ENCODE measurements at places on chromosomes 16 and 17.

DNA sequence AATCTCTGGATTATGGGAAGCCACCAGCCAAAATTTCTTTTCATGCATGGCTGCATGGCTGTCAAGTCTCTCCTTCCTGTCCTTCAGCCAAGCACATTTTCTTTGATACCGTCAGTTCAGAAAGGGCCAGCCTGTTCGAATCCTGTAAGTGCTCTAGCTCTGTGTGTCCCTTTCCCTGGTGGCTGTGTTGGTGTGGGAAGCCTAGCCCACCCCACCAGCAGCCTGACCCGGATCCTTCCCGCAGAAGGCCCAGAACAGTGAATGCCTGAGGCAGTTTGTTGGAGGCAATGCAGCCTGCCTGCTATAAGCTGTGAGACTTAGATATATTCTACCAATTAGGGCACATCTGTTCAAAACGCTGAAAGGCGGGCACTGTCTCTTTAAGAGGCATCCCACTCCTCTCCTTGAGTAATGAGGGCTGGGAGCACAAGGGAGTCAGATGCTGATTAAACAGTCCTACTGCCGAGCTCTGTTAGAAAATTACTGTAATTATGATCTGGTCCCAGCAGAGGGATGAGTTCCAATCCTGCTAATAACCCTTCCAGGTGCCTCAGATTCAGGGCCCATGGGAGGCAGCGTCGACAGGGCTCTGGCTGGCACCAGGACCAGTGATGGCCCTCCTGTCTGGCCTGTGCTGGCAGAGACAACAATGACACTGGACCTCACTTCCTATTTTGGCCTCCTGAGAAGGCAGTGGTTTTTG lies 18.4 kb downstream of the SNX11 start:
- no peak for DNase-seq
- H3K4me1 ChIP-seq, result no peaks in the 10 kb centered on the region
- no peak overlapping the region for H3K4me3 ChIP-seq
- peaks cover 10% of the 10 kb centered on the region for H3K36me3 ChIP-seq

DNA sequence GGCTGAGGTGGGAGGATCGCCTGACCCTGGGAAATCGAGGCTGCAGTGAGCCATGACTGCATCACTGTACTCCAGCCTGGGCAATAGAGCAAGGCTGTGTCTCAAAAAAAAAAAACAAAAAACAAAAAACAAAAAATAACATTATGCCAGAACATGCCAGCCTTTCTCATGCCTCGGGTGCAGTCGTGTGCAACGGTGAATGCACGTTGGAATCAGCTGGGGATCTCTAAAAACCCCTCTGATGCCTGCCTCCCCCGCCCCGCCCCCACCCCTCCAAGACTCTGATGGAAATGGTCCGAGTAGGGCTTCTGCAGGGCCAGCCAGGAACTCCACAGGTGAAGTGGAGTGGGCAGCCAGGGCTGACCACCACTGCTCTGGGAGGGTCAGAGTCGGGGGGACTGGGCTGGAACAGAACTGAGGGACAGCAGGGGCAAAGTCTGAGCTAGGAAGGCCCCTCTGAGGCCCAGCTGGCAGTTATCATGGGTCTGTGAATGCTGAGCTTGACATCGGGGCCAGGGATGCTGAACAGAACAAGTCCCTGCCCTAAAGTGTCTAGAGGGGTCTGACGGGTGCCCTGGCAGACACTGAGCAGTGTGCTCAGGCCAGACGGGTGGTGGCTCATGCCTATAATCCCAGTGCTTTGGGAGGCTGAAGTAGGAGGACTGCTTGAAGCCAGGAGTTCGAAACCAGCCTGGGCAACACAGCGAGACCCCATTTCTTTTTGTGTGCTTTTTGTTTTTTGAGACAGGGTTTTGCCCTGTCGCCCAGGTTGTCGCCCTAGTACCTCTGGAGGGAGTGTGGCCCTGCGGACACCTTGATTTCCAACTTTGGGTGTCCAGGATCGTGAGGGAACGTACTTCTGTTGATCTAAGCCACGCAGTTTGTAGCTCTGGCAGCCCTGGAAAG lies 193.4 kb upstream of the GSE1 start:
- H3K27me3 ChIP-seq, result peaks cover 5% of the 10 kb centered on the region
- no peak overlapping the region for H3K4me3 ChIP-seq
- no peaks in the 10 kb centered on the region for H3K36me3 ChIP-seq
- H3K4me1 ChIP-seq, result peaks cover 6% of the 10 kb centered on the region
- no peak overlapping the region for H3K27ac ChIP-seq

GRCh38 chr16:66468321-66468965 lies 41.3 kb downstream of the BEAN1 start:
- peaks cover 8% of the 10 kb centered on the region for H3K36me3 ChIP-seq
- no peak for DNase-seq
- no peak overlapping the region for H3K4me3 ChIP-seq
- H3K4me1 ChIP-seq, result no peaks in the 10 kb centered on the region
- peak overlapping the region; percentile 31 for H3K27ac ChIP-seq

DNA sequence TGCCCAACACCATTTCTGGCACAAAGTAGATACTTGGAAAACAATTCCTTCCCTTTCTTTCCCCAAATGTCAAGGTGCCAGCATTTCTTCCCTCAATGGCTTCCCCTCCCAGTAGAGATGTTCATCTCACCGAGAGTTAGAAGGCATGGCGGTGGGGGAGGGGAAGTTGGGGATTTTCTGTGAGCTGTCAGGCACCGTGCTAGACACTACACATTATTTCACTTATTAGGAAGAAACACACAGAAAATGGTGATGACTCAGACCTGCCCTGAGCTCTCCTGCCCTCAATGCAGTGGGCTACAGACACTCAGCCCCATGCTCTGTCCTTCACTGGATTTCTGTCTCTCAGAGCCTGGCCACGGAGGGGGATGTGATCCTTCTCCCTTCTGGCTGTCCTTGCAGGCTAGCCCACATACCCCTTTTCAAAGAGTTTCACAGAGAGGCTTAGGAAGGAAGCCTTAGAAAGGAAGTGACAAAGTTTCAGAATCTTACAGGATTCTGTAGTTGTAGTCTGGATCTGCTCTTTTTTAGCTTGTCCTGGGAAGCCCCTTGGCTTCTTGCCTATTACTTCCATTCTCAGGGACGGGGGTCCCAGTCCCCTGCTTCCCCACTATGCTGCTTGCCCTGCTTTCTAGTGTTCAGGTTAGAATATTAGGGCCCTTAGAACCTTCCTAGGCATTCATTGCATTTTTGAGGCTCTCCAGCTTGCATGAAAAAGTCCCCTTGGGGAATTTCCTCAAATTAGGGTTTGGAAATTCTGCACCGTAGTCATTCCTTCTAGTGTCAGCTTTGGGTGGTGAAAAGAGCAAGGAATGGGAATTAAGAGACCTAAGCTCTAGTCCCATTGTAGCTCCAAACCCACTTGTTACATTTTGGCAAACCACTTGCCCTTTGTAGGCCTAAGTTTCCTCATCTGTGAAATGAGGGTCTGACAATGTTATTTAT lies 12.2 kb upstream of the CCL5 start:
- H3K4me1 ChIP-seq, result peaks cover 91% of the 10 kb centered on the region
- H3K36me3 ChIP-seq, result no peaks in the 10 kb centered on the region
- H3K27me3 ChIP-seq, result peaks cover 16% of the 10 kb centered on the region
- DNase-seq, result peak; percentile 39
- peak overlapping the region; percentile 75 for H3K4me3 ChIP-seq

DNA sequence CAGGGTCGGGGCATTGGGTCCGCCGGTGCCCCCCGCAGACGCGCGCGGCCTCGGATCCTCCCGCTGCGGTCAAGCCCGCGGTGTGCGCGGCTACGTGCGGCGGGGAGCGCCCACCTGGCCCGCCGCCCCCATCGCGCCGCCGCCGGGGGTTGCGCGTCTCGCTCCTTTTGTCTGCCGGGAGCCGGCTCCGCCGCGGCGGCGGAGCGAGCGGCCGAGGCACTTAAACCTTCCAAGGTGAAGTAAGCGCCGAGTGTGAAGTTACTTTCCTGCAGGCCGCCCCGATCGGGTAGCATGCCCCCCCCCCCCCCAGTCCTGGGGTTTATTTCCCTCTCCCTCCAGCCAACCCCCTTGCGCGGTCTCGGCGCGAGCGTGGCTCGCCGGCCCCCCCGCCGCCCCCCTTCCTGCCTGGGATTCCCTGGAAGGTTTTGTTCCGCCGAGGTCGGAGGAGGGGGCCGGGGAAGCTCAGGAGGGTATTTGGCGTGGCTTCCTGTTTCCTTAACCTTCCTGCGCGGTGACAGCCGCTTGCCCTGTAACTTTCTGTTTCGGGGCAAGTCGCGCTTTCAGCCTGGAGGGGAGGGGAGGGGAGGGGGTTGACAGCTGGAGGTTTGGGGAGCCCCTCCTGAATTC lies 56.6 kb upstream of the GSE1 start:
- H3K27me3 ChIP-seq, result peaks cover 50% of the 10 kb centered on the region
- peak; percentile 72 for DNase-seq
- H3K36me3 ChIP-seq, result no peaks in the 10 kb centered on the region
- peak overlapping the region; percentile 94 for H3K27ac ChIP-seq
- peaks cover 60% of the 10 kb centered on the region for H3K4me1 ChIP-seq
- peak overlapping the region; percentile 96 for H3K4me3 ChIP-seq

GRCh38 chr17:75820094-75821080 lies 23.8 kb downstream of the UNC13D start:
- no peak for DNase-seq
- peak overlapping the region; percentile 72 for H3K27ac ChIP-seq
- H3K36me3 ChIP-seq, result peaks cover 18% of the 10 kb centered on the region
- no peak overlapping the region for H3K4me3 ChIP-seq

- no peak within 1 kb of the TSS for H3K4me3 ChIP-seq
- H3K27me3 ChIP-seq, result no peaks in the 10 kb centered on the region
- DNase-seq, result no peak
- H3K4me1 ChIP-seq, result peaks cover 14% of the 10 kb centered on the region
Measured at GRCh38 chr17:31297090-31297489, at the start of gene OMG. TSS of gene OMG (minus strand) at chr17:31297239. CDS start at chr17:31296331, 908 bp downstream.

DNA sequence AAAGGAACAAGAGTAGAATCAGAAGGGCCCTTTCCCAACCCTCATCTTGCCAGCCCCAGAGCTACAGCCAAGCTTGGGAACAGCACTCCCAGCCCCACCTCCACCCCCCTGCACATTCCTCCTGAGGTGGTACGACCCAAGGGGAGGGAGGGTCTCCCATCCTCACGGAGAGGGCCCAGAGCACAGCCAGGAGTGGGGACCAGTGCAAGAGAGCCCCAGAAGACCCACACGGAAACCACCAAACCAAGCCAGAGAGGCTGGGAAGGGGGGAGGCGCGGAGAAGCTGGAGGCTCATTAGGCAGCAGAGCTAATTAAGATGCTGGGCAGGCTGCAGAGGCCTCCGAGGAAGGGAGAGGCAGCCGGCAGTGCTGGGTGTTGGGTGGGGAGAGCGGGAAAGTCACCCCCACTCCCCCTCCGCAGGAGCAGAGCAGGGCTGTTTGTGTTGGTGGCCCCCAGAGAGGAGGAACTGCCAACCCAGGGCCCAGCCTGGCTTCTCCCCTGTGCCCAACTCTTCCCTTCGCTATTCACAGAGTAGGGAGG lies 2.4 kb downstream of the CACNB1 start:
- DNase-seq, result no peak
- peak overlapping the region; percentile 73 for H3K27ac ChIP-seq
- H3K36me3 ChIP-seq, result peaks cover 4% of the 10 kb centered on the region
- H3K4me3 ChIP-seq, result no peak overlapping the region

DNA sequence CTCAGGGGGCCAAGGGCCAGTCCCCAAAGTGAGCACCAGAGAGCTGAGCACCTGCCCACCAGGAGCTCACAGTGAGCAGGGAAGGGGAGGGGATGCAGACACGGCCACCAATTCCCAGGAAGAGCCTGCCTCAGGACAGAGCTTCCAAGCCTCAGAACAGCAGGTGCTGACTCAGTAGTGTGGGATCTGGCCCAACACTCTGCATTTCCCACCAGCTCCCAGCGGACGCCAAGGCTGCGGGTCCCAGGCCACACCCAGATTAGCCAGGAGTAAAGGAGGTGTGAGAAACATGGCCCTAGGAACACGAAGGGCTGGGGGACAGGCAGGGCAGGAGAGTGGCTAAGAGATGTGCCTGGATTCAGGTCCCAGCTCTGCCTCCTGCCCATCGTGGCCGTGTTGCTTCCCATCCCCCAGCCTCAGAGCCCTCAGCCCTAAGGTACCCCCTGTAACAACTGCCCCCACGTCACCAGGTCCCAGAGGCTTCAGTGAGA lies 28.4 kb upstream of the EIF1 start:
- H3K4me1 ChIP-seq, result peaks cover 3% of the 10 kb centered on the region
- no peak for DNase-seq
- H3K27ac ChIP-seq, result no peak overlapping the region
- no peak overlapping the region for H3K4me3 ChIP-seq

- H3K36me3 ChIP-seq, result no peaks in the 10 kb centered on the region
- H3K4me1 ChIP-seq, result peaks cover 2% of the 10 kb centered on the region
- H3K4me3 ChIP-seq, result no peak overlapping the region
- H3K27ac ChIP-seq, result no peak overlapping the region
Measured at GRCh38 chr17:39118674-39119419, 32.6 kb downstream of the PLXDC1 start.

- H3K4me1 ChIP-seq, result peaks cover 32% of the 10 kb centered on the region
- peaks cover 2% of the 10 kb centered on the region for H3K27me3 ChIP-seq
- peak overlapping the region; percentile 87 for H3K27ac ChIP-seq
- DNase-seq, result no peak
Measured at GRCh38 chr16:87740441-87740840, 25.3 kb downstream of the KLHDC4 start.

DNA sequence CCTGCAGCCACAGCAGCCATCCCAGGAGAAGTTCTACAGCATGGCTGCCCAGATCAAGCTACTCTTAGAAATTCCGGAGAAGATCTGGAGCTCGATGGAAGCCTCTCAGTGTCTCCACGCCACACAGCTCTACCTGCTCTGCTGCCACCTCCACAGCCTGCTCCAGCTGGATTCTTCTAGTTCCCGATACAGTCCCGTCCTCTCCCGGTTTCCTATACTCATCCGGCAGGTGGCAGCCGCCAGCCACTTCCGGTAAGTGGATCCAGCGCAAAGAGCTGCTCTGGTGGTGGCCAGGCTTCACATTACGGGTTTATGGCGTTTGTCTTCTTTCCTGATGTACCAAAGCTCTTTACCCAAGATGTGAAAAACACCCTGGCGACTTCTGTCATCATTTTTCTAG lies 3.6 kb downstream of the COG1 start:
- no peak for DNase-seq
- H3K27ac ChIP-seq, result peak overlapping the region; percentile 30
- no peak overlapping the region for H3K4me3 ChIP-seq
- peaks cover 47% of the 10 kb centered on the region for H3K4me1 ChIP-seq

DNA sequence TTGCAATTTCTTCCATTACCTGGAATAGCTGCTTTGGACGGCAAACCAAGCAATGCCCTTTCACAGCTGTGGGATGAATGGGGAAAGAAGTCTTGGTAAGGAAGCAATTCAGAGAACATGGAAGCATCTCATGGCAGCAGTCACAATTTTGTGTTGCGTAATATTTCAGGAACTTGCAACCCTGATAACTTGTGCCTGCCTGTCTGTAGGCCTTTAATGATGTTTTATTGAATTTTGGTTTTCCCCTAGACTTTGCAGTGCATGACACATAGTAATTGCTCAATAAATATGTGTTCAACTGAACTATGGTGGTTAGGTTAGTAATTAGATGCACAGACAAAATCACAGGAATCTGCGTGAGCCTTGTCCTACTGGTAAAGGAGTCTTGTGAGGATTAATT lies 439.5 kb downstream of the WWOX start:
- no peak overlapping the region for H3K4me3 ChIP-seq
- H3K27me3 ChIP-seq, result peaks cover 3% of the 10 kb centered on the region
- no peak overlapping the region for H3K27ac ChIP-seq
- no peaks in the 10 kb centered on the region for H3K36me3 ChIP-seq
- no peaks in the 10 kb centered on the region for H3K4me1 ChIP-seq
